ENCODE measurements at places on chromosomes 12 and 14.

DNA sequence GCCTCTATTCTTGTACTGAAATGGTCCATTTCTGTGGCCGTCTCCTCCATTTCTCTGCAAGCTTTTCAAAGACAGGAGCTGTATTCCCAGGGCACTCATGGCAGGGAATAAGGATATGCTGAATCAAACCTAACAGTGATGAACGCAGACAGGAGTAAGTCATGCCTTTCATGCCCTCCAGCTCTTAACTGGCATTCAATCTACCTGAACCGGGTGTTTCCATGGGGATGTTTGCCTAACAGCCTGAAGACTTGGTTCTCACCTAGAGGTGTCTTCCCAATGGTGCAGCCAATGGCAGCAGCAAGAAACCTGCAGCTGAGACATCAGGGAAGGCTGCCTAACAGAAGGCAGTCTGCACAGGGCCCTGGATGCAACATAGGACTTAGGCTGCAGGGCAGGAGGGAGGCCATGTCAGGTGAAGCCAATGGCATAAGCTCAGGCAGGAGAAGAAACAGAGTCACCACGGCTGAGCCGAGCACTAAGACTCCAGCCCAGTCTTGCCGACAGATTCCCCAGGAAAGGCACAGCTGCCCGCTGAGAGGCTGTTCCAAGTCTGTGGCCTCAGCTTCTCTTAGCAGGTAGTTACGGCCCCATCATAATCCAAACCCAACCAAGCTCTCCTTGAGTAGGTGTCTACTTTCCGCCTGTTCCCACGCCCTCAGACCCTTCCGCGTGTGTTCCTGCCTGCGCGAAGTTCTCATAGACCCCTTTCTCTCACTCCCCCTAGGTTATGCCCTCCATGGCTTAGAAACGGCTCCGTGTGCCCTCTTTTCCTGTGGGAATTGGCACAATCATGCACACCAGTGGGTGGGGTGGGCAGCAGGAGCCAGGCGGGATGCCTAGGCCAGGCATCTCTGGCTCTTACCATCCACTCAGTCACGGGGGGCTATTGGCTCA, 44.1 kb downstream of the VWF start:
- DNase-seq, result no peak

GRCh38 chr14:98169170-98169587, 1102.8 kb downstream of the BCL11B start:
- no peak for DNase-seq

- DNase-seq, result no peak
Observed at GRCh38 chr14:34775922-34776321, 61.5 kb upstream of the CFL2 start.

GRCh38 chr14:52906141-52906601, 44.7 kb downstream of the FERMT2 start:
- DNase-seq, result no peak

DNA sequence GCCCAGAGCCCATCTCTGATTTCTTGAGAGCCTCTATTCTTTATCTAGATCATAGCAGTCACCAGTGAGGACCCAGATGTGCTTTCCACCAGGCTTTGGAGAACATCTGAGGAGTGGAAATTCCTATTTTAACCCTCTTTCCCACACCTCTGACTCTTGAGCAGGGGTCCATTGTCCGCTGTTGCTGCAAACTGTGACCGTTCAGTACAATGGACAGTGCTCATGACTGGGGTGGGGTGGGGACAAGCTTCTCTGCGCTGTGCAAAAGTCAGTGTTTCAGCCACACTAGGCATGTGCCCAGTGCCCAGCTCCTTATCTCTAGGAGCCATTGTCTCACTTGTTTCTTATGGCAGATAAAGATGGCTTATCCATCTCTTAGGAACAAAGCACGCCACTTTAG, 16.9 kb upstream of the KRT7 start:
- no peak for DNase-seq

DNA sequence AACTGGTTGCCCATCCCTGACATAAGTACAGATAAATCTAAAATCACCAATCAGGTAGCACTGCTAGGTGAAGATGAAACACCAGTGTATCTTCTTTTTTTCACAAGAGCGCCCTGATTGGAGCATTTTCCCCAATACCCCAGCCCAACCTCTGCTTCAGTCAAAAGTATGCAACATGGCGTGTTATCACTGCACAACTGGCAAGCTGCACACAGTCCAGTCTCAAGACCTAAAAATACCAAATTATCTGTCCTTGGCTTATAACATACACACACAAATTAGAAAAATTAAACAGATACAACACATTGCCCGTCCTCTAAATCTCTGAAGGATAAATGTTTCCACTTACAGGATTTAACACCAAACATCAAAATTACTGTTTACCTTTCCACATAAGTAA, 20.2 kb upstream of the SELPLG start:
- DNase-seq, result no peak

GRCh38 chr12:94165670-94166364, 17.4 kb downstream of the PLXNC1 start:
- DNase-seq, result no peak

- peak; percentile 10 for DNase-seq
Observed at GRCh38 chr14:70257526-70257925, 68.8 kb upstream of the SLC8A3 start.

GRCh38 chr12:89787763-89788162, 79.1 kb upstream of the ATP2B1 start:
- DNase-seq, result no peak

- DNase-seq, result peak; percentile 19
Observed at GRCh38 chr14:60848066-60848465, 113.5 kb downstream of the MNAT1 start.

DNA sequence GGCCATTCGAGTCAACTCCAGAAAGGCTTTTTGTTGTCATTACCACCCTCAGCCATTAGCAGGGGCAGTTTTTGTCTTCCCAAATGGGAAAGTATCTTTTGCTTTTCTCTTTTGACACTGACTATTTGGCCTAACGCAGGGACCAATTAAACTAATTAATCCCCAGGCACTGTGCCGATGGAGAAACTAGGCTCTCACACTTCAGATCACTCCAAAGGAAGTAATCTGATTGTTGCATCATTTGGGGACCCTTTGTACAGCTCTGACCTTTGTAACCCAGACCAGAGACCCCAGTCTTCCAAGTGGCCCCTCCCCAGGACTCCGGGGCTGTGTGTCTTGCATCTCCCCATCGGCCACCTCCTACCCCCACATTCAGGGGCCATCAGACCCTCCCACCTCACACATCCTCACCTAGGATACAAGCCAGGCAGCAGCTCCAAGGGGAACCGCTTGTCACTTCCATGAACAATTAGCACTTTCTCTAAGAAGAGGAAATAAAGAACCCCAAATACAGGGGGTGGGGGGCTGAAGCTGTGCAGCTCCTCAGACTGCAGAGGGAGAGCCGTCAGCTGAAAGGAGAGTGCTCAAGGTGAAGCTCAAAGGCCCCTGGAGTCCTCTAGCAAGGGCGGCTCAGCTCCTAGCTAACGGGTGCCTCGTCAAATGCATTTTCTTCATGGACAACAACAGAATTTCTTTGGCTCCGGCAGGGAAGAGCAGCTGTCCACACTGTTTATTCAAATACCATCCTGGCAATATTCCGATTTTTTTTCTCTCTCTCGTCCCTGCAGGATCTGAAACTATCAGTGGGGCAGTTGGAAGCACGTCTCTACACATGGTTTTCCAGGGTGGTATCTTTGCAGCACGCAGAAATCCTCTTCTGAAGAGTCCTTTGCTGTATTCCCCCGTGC, 64.3 kb upstream of the DIO3 start:
- no peak for DNase-seq

GRCh38 chr12:92608151-92609091, 94.4 kb upstream of the PLEKHG7 start:
- peak; percentile 41 for DNase-seq

- no peak for DNase-seq
Observed at GRCh38 chr12:64946132-64946829, 121.8 kb downstream of the TBC1D30 start.

DNA sequence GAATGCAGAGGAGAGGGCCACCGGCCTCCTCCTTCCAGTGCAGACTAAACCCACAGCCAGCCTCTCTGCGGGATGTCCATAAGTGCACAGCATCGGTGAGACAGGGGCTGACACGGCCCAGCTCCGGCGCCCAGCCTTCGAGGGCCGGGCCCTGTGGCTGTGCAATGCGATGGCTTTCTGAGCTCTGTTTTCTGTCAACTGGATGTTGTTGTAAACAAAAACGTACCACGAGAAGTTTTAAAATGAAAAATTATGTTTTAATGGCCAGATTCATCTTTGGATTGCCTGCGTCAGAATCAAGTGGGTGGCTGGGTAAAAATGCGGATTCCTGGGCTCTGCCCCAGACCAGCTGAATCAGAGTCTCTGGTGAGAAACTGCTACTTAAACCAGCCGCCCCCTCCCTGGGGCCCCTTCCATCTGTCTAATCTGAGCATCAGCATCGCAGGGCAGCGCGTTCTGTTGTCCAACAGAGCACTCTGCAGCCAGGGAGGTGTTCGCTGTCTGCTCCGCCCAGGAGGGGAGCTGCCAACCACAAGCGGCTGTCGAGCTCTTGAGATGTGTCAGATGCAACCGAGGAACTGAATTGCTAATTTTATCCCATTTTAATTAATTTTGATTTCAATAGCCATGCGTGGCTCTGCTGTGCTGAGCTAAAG, 133.4 kb downstream of the RFLNA start:
- DNase-seq, result no peak

GRCh38 chr12:30345744-30346471, 349.8 kb downstream of the IPO8 start:
- DNase-seq, result no peak
